ENCODE measurements at places on chromosomes 13 and 19. TPM values are rescaled to one million over a fixed set of nuclear protein-coding genes. Genes with fewer than 3 reads are reported as not detected.

GRCh38 chr19:44596428-44597130 lies 16.8 kb upstream of the IGSF23 start:
- DNase-seq = no peak

- DNase-seq = no peak
Observed at GRCh38 chr19:34179066-34179465, 6.8 kb downstream of the LSM14A start.

GRCh38 chr19:2036424-2036823 lies 14.6 kb downstream of the MKNK2 start:
- no peak for DNase-seq

Gene LGALS14
- total RNA-seq = 1.8 TPM

DNA sequence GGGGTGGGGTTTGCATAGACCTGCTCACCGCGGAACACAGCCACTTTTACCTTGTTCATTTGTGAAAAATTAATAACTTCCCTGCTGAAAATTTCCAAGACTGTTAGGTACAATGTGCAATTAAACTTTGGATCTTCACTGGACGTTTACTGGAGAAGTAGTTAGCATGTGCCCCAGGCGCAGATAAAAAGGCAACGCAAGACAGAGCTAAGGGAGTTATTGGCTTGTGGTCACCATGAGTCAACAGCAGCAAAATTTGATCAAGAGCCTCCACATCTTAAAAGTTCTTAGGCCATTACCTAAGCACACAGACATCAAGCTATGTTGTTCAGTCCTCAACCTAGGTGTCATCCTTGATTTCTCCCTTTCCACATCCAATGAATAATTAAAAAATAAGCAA lies 257.0 kb downstream of the LHFPL6 start:
- DNase-seq = no peak

- no peak for DNase-seq
Observed at GRCh38 chr13:78607409-78608251, 4.3 kb upstream of the POU4F1 start.

Gene ADGRE3
- not detected for total RNA-seq

- no peak for DNase-seq
Observed at GRCh38 chr13:34672631-34673030, 269.4 kb upstream of the NBEA start.

GRCh38 chr19:11159598-11160439 lies 4.2 kb upstream of the SPC24 start:
- no peak for DNase-seq

DNA sequence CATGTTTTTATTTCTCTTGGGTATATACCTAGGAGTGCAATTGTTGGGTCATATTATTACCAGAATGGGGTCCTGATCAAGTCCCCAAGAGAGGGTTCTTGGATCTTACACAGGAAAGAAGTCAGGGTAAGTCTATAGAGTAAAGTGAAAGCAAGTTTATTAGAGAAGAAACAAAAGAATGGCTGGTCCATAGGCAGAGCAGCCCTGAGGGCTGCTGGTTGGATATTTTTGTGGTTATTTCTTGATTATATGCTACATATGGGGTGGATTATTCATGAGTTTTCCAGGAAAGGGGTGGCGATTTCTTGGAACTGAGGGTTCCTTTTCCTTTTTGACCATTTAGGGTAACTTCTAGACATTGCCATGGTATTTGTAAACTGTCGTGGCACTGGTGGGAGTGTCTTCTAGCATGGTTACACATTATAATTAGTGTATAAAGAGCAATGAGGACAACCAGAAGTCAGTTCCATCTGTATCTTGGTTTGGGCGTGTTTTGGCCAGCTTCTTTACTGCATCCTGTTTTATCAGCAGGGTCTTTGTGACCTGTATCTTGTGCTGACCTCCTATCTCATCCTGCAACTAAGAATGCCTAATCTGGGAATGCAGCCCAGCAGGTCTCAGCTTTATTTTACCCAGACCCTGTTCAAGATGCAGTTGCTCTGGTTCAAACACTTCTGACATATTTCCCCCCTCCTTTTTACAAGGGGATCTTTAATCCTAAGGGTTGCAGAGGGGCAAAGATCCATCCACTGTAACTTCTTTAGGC lies 41.1 kb downstream of the CEACAM1 start:
- DNase-seq = peak; percentile 63

Gene MARK4
- total RNA-seq = 18.5 TPM

DNA sequence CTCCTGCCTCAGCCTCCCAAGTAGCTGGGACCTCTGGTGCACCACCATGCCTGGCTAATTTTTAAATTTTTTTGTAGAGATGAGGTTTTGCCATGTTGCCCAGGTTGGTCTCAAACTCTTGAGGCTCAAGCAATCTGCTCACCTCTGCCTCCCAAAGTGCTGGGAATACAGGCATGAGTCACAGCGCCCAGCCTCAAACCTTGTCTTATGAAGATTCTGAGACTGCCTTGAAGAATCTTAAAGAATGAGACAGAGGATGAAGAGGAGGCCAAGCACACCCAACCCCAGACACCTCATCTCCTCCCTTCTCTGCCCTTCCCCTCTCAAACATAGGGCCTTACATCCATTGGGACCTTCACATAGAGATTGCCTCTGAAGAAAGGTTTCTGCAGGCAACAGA lies 179.7 kb downstream of the ABCC4 start:
- no peak for DNase-seq

Gene TMEM255B
- total RNA-seq = 1.7 TPM

All from activated CD8-positive, alpha-beta T cell treated with anti-CD3 and anti-CD28 coated beads for 36 hours (primary cell).